ENCODE measurements at places on chromosomes 7 and 10.

DNA sequence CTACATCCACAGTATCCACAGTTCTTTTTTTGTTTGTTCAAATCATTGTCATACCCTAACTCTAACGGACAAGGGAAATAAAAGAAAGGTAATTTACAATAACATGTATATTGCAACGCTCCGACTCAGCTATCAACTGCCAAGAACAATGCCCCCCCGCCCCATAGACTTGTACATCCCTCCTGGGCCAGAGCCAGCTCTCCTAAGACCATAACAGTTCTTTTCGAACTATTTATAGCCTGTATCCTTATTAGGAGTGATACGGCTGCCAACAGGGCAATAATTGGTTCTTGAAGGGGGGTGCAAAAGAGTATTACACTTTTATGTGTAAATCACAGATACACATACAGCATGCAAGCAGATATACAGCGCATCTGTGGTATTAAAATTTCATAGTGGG is 495.7 kb downstream of the GALNT17 start:
- no peak for DNase-seq

DNA sequence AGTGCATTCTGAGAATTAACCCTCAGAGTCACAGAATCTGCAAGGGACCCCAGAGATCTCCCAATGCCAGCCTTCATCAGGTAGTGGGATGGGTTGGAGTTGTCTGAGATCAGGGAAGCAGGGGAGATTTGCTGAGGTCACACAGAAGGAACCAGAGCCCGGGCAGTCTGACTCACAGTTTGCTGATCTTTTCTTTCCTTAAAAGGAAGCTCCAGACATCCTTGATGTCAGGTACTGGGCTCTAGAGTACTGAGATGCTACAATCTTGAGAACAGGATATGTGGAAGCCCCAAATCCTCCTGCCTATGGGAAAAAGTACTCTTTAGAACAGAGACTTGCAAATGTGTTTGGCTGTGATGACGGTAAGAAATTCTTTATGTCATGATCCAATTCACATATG is 706 bp downstream of the TBATA start:
- no peak for DNase-seq

- DNase-seq: no peak
Measured at GRCh38 chr10:69043931-69044531, 43.9 kb upstream of the SRGN start.

- no peak for DNase-seq
Measured at GRCh38 chr7:33874943-33875342, 30.4 kb upstream of the BMPER start.

- DNase-seq: no peak
Measured at GRCh38 chr7:129923709-129924108, 29.1 kb downstream of the UBE2H start.

- DNase-seq: peak; percentile 67
Measured at GRCh38 chr10:110356628-110357245, 52.0 kb upstream of the SMNDC1 start.

- DNase-seq: no peak
Measured at GRCh38 chr7:96837593-96837992, 127.9 kb upstream of the SEM1 start.

DNA sequence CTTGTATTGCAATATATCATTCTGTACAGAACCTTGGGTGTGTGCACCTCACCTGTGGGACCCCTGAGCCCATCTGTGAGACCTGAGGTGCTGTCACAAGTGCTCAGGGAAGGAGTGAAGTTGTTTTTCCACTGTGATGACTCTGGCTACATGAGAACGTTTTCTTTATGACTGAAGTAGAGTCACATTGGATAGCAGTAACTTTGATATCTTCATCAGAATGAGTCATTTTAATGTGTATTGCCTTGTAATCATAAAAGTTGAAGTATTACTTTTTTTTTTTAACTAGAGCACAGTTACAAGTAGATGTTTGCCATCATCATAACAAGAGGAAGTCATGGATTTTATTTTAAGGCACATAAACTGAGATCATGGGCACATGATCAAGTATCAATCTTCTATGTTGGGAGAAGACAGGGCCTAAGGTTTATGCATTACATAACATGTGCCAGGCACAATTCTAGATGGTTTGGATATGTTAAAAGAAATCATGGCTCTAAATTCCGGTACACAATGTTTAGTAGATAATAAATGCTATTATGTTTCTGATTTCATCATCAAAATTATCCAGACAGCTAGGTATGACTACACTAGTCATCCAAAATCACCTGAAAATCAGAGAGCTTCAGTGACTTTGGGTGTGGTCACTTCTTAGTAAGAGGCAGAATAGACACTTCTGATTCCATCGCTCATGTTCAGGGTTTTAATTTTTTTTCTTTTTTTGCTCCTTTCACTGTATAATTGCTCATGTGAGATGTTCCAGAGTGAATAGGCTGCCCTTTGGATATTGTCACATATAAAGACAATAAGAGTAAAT is 82.7 kb upstream of the KLF6 start:
- no peak for DNase-seq

- no peak for DNase-seq
Measured at GRCh38 chr7:140610204-140611165, 30.1 kb downstream of the DENND2A start.

GRCh38 chr7:21763818-21764217 is 181.9 kb downstream of the CDCA7L start:
- DNase-seq: no peak

GRCh38 chr10:79313911-79314439 is 33.3 kb upstream of the PPIF start:
- no peak for DNase-seq

GRCh38 chr10:50619882-50620281 is 3.9 kb downstream of the SGMS1 start:
- no peak for DNase-seq

DNA sequence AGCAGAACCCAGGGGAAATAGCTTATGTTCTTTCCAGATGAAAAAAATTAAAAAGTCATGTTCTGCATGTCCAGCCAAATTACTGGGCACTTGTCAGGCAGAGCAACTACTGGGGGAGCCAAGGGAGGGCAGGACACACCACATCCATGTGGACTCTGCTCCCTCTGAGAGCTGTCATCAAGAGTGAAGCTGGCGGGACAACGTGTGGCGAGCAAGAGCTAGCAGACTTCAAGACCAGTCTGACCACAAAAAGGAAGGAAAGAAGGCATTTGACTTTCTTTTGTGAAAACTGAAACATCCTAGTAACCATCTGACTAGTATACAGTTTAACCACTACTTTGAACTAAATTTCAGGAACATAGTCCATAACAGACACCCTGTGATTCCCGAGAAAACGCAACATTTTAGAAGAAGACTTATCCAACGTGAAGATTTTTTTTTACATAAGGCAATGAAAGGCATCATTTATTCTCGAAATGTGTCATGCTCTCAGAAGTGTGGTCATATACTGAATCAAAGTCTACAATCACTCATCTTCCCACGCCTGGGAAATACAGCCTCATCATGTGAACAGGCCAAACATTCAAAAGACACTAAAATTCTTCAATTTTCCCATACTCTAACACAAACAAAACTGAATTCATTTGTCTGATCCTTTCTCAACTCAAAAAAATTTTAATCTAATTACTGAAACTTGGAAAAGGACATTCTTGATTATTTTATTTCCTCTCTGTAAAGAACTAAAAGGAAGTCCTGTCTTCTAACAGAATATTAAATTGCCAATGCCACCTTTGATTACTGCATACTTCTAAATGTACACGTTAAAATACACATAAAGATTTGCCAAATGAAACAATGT is 15.5 kb downstream of the CYTH3 start:
- DNase-seq: no peak

GRCh38 chr7:4189131-4189570 is 492.9 kb upstream of the FOXK1 start:
- no peak for DNase-seq

DNA sequence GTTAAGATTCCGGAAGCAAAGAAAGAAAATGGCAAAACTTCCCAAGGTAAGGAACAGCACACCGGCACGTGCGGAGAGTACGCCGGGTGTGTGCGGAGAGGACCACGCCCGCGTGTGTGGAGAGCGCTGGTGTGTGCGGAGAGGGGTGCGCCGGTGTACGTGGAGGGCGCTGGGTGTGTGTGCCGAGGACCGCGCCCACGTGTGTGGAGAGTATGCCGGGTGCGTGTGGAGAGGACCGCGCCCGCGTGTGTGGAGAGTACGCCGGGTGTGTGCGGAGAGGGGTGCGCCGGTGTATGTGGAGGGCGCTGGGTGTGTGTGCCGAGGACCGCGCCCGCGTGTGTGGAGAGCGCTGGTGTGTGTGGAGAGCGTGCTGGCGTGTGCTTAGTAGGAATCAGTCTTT is 48.6 kb upstream of the DPYSL4 start:
- no peak for DNase-seq

DNA sequence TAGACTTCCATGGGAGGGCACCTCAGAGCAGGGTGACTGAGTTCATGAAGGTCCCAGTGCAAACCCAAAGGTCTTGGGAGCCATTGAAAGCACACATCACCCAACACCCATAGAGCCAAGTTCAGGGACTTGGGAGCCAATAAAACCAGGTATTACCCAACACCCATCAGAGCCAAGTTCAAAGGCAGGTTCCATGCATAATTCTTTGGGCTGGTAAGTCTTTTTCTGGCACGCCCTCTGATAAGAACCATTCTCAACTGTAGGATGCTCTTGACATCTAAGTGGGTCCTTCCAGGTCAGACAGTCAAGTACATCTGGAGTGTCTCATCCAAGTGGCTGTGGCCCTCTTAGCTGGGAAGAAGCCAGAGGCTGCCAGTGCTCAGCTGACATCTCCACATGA is 63.2 kb downstream of the EBF3 start:
- no peak for DNase-seq

- DNase-seq: no peak
Measured at GRCh38 chr7:34739651-34740300, 81.8 kb downstream of the NPSR1 start.

DNA sequence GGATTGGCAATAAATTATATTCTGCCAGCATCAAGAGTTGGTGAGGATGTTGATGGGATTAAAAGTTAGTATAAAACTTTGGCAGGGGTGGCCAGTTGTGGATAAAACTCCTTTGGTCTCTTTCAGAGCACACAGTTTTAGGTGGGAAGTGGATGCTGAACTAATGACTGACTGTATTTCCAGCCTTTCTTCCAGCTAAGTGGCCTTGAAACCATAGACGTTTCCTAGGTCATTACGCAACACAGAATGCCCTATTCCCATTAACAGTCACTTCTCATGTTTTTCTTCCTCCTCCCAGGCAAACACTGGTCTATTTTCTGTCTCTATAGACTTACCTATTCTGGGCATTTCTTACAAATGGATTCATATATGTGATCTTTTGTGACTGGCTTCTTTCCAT is 467.4 kb downstream of the NEBL start:
- DNase-seq: no peak

GRCh38 chr7:64618785-64619456 is 47.0 kb upstream of the ZNF107 start:
- no peak for DNase-seq

DNA sequence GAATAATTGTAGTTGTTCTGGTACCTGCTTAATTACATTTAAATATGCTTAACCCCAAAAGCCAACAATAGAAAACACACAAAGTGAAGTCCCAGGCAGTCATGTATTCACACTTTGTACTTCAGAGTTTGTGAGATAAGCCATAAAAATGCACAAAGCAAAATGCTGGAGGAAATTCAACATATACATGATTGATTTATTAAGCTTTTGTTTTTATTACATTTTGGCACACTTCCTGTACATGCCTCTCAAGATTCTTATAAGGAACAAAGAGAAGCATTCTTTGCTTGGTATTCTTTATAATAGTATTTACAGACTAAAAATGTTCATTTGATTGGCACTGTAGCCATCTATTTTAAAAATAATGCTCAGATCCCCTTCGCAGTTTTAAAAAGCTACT is 107.7 kb upstream of the ANK3 start:
- no peak for DNase-seq

GRCh38 chr10:132360766-132361447 is 28.9 kb downstream of the LRRC27 start:
- DNase-seq: no peak

- no peak for DNase-seq
Measured at GRCh38 chr10:79140855-79141254, 72.1 kb downstream of the ZMIZ1 start.

GRCh38 chr10:74133923-74134820 is 16.5 kb downstream of the AP3M1 start:
- DNase-seq: no peak

DNA sequence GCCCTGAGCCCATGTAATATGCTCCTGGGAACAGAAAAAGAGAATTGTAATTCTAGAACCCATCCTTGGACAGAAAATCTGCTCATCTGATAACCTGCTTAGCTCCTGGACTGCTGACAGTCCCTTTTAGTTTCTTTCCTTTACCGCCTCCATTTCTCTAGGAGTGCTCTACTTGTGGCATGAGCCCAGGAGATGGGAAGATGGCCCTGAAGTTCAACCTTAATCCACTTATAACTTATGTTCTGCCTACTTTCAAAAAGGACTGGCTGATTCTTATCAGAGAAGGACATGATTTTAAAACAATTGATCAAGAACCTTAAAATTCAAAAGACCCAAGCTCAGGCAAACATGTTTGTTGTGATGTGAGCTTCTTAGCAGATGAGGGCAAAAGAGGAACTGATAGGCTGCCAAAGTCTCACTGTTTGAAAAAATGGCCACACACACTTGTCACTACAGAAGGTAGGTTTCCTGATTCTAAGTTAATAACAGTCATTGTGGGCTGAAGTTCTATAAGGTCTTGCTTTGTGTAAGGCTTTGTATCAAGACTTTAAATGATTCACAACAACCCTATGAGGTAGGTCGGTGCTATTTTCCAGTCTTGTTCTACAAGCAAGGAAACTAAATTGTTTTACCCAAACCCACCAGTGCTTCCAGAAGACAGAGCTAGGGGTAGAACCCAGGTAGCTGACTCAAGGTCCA is 94.3 kb upstream of the AFAP1L2 start:
- DNase-seq: no peak

DNA sequence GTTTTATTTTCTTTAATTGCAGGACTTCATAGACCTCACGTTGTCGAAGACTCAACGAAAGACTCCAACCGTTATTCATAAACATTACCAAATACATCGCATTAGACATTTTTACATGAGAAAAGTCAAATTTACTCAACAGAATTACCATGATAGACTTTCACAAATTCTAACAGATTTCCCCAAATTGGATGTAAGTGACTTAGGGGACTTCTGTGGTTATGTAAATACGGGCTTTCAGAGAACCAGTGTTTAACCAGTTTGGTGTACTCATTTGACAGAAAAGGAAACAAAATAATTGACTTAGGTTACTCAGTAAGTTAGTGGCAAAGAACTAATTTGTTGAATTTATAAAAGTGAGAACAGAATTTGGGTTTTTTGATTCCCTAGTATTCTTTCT is 4.2 kb downstream of the GTPBP4 start:
- no peak for DNase-seq

DNA sequence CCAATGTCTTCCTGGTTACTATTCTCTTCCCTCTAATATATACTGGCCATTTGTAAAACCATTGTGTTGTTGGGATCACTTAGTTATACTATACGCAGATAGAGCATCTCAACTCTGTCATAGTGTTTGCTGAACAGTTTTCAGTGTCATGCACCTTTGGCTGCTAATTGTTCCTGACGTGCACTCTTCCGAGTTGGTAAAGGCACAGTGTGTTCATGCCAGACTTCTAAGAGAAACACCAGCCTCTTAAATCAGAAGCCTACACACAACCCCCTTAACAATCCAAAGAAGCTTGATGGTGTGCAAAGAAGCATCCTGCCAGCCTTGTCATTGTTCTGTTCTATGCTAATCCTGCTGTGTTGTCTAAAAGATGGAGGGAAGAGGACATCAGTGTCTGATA is 131.1 kb downstream of the MAPK8 start:
- no peak for DNase-seq

GRCh38 chr7:2201128-2201527 is 31.6 kb downstream of the MAD1L1 start:
- no peak for DNase-seq
